ENCODE measurements at places on chromosomes 12 and 14. TPM values are rescaled to one million over a fixed set of nuclear protein-coding genes. Genes with fewer than 3 reads are reported as not detected.

SAMD15 gene
- 2.2 TPM for total RNA-seq

SETD1B gene
- total RNA-seq = 15.1 TPM

GRCh38 chr14:39339003-39339402, 93.2 kb downstream of the FBXO33 start:
- H3K4me3 ChIP-seq = no peak overlapping the region
- no peak overlapping the region for H3K27ac ChIP-seq
- peaks cover 8% of the 10 kb centered on the region for H3K36me3 ChIP-seq
- H3K27me3 ChIP-seq = no peaks in the 10 kb centered on the region
- H3K4me1 ChIP-seq = no peaks in the 10 kb centered on the region

GRCh38 chr14:24430682-24431568, 1.2 kb downstream of the KHNYN start:
- H3K36me3 ChIP-seq = peaks cover 18% of the 10 kb centered on the region
- no peak for DNase-seq
- H3K4me3 ChIP-seq = peak overlapping the region; percentile 66
- peaks cover 9% of the 10 kb centered on the region for H3K4me1 ChIP-seq
- H3K27me3 ChIP-seq = no peaks in the 10 kb centered on the region

GRCh38 chr14:104979758-104980610, 1.8 kb upstream of the AHNAK2 start:
- H3K27ac ChIP-seq = no peak overlapping the region
- DNase-seq = peak; percentile 38
- no peaks in the 10 kb centered on the region for H3K36me3 ChIP-seq
- no peak overlapping the region for H3K4me3 ChIP-seq

DNA sequence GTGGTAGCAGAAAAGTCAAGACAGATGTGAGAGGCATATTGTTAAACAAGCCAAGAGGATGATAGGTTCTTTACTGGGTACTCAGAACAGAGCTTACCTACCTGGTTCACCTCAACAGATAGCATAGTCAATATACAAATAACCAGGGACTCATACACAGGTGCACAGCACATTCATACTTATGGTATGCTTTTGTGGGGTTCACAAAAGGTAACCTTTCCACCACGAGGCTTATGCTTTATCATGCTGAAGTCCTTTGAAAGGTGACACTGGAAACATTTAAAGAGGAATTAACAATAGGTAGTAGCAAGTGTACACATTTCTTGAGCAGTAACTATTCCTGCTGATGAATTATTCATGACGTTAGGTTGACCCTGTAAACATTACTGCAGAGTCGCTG, 42.2 kb upstream of the MBIP start:
- peaks cover 12% of the 10 kb centered on the region for H3K27me3 ChIP-seq
- no peaks in the 10 kb centered on the region for H3K36me3 ChIP-seq
- no peak overlapping the region for H3K27ac ChIP-seq
- no peak for DNase-seq
- no peak overlapping the region for H3K4me3 ChIP-seq

- H3K4me1 ChIP-seq = no peaks in the 10 kb centered on the region
- H3K27me3 ChIP-seq = no peaks in the 10 kb centered on the region
- H3K27ac ChIP-seq = no peak overlapping the region
- H3K36me3 ChIP-seq = no peaks in the 10 kb centered on the region
- no peak overlapping the region for H3K4me3 ChIP-seq
These were observed 16.0 kb upstream of the LUM start for GRCh38 chr12:91127306-91127705.

DNA sequence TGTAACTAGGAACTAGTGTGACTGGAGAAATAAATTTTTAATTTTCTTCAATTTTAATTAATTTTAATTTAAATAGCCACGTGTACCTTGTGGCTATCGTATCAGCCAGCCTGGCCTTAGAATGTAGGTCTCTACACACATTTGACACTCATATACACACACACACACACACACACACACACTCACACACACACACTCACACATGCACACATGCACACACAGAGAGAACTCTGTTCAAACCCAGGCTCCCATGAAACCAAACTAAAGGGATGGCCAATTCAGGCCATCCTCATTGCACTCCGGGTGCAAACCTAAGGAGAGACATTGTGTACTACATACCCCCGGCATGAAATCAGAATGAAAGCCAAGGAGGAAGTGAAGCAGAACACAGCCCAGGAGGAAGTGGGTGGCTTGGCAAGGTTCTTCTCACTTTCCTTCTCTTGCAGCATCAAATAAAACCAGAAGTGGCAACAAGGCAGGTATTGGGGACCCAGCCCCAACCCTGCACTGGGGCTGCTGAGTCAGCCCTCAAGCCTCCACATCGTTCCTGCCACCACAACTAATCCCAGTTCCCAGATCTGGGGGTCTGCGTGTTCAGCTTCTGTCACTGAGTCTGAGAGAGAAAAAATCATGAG, 26.2 kb upstream of the CHPT1 start:
- no peaks in the 10 kb centered on the region for H3K36me3 ChIP-seq
- H3K27ac ChIP-seq = no peak overlapping the region
- H3K4me1 ChIP-seq = no peaks in the 10 kb centered on the region
- DNase-seq = no peak
- H3K27me3 ChIP-seq = peaks cover 34% of the 10 kb centered on the region
